ENCODE measurements at places on chromosomes 12 and 14. TPM values are rescaled to one million over a fixed set of nuclear protein-coding genes. Genes with fewer than 3 reads are reported as not detected.

- DNase-seq, result no peak
Observed at GRCh38 chr12:110874781-110875180, 28.0 kb downstream of the CCDC63 start.

GRCh38 chr12:108821407-108822397 lies 35.7 kb downstream of the SSH1 start:
- no peak for DNase-seq

DNA sequence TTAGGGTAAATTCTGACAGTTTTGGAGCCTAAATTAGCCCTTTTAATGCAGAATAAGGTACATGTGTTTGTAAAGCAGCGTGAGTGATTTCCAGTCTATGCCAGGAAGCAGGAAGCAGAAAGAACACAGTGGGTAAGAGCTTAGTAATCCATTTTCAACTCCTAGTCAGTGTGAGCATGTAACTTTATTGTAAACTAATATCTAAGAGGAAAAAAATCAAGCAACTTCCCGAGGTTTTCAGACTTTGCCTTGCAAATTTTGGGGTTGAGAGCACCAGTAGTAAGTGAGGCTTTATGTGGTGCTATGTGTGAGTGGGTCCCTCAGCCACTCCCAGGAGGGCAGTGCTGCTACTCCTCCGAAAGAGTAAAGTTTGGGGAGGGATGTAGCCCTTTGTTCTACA lies 2.9 kb downstream of the CIPC start:
- DNase-seq, result no peak

- no peak for DNase-seq
Observed at GRCh38 chr14:64238049-64238448, 56.1 kb downstream of the ESR2 start.

- no peak for DNase-seq
Observed at GRCh38 chr14:101992708-101993107, 28.3 kb downstream of the DYNC1H1 start.

LRRIQ1 gene
- total RNA-seq, result not detected

Data from left colon (tissue), 2 donors.